ENCODE measurements at places on chromosomes 3 and 15.

GRCh38 chr3:113210604-113211329 is 590 bp upstream of the BOC start:
- DNase-seq, result no peak

DNA sequence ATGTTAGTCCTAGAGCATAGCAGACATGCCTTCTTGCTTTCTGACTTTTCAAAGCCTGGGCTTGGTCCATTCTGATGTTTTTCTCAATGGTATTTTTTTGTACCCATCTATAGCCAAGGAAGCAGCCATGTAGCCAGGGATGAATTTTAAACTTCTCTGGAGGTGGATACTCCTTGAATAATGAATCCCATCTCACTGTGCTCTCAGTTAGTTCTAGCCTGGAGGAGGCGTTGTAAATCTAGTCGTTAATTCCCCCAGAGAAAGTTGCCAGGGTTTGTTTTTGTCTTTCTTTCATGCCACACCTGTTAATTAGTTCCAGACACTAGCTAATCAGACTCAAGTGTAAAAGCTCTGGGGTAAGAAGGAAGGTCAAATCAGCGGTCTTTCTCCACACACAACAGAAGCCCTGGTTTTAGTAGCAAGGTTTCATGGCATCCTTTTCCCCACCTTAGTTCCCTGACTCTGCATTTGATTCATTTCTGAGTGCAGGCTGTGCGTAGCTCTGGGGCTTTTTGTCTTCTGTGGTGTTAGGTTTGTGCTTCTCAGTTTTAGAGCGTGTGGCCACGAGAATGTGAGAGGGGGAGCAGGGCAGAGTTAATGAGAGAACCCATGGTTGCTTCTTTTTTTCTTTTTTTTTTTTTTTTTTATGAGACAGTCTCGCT is 19.7 kb downstream of the PTPRG start:
- DNase-seq, result no peak

DNA sequence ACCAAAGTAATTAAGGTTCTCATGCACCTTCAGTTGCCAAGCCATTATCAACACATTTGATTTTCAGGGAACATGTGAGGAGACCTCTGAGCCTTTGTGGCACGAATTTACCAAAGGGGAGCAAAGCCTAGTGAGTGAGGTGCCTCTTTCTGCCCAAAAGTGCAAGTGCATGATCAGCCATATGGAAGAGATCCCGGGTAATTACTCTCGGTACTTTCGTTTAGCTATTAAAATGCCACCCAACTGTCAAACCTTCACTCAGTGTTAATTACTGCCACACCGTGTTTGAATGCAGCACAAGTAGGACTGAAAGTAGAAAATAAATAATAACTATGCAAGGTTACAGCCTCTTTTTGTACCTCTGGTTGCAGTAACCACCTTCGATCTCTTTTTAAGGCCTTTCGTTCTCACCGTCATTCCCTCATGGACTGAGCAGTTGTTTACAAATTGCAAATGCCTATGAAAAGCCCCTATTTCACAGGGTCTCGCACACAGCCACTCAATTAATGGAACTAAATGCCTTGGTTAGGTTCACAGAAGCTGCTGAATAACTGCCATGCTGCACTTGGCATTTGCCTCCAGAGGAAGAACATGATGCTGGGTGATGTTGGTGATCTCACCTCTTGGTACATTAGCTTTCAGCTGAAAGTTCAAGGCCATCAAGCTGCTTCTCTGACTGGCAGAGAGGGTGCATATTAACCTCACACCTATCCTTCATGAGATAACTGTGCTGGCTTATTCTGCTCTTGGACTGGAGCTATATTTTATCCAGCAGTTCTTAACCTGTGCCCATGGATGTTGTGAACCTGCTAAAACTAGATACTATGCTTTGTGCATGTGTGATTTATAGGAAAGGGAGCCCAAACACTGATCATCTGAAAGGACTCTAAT is 69.9 kb downstream of the TNIK start:
- no peak for DNase-seq

GRCh38 chr3:155407971-155408370 is 114.5 kb upstream of the STRIT1 start:
- no peak for DNase-seq

- DNase-seq, result peak; percentile 46
Measured at GRCh38 chr15:98442379-98442833, 205.9 kb upstream of the IGF1R start.

DNA sequence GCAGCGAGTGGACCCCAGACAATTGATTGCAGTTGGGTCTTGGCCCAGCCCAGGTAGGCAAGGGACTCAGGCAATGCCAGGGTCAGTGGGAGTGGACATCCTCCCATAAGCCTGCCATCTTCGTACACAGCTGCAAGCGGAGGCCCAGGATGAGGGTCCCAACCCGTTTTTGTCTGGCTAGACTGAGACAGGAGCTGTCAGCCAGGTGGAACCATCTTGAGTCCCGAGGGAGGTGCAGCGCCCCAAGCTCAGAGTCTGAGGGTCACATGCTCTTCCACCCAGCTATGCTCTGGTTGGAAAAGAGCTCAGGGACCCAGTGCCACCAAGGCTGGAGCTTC is 22.6 kb upstream of the IP6K2 start:
- DNase-seq, result no peak

- no peak for DNase-seq
Measured at GRCh38 chr3:23666818-23667217, 138.9 kb upstream of the UBE2E1 start.

DNA sequence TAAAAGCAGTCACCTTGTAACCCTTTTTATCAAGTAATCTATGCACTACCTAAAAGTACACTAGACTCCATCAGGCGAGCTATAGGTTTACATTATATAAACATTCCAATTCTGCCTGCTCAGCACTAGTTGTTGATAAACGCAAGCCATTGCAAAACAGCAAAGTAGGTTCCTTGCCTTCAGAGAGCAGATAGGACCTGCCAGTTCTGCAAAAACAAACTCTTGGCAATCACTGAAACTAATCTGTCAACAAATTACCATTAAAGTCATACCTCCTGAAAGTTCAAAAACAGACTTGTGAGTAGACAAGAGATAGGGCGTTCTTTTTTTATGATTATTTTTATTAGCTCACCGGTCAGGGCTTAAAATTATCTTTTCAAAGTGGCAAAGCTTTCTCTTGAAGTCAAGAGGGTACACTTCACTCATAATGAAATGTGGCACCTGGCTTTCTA is 392.5 kb downstream of the FOXP1 start:
- DNase-seq, result no peak

- no peak for DNase-seq
Measured at GRCh38 chr15:31508656-31509055, 182.0 kb downstream of the KLF13 start.

GRCh38 chr3:12759097-12759679 is at the start of gene TMEM40:
Gene TMEM40, minus strand, starts transcription at chr3:12759259. Its CDS starts 9,427 bp downstream, at chr3:12749832.
- no peak for DNase-seq

- no peak for DNase-seq
Measured at GRCh38 chr15:82963471-82964341, 11.2 kb upstream of the HOMER2 start.

- no peak for DNase-seq
Measured at GRCh38 chr15:62482785-62483429, 317.8 kb upstream of the C2CD4B start.

- DNase-seq, result no peak
Measured at GRCh38 chr15:26438316-26438715, 334.6 kb downstream of the GABRB3 start.

DNA sequence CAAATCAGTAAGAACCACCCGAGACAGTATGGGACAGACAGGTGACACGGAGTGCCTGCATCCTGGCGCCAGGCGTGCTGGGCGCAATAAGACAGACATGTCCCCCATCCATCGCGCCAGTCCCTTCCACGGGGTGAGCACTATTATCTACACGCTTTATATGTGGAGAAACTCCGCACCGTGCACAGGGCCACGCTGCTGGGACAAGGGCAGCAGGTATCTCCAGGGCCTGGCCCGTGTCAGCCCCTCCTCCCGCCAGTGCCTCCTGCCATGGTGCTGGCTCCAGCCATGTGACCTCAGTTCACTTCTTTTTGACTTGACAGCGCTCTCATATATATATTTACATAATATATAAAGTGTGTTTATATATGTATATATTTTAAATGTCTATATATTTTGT is 42.6 kb downstream of the TNK2 start:
- no peak for DNase-seq

DNA sequence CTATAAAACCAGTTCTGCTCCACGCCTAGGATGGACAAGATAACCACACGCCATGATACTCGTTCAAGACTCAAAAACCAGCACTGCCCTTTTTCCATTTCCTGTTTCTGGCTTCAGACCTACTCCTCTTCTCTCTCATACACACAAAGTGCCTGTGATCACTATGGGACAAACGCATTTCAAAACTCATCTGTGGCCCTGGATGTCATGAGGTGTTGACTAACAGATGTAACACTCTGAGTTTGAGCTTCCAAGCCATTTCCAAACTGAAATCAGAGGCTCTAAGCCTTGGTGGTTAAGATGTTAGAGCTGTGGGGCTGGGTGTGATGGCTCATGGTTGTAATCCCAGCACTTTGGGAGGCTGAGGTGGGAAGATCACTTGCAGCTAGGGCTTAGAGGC is 55.7 kb upstream of the LMOD3 start:
- DNase-seq, result no peak

- DNase-seq, result no peak
Measured at GRCh38 chr15:59388670-59389069, 16.0 kb upstream of the MYO1E start.

DNA sequence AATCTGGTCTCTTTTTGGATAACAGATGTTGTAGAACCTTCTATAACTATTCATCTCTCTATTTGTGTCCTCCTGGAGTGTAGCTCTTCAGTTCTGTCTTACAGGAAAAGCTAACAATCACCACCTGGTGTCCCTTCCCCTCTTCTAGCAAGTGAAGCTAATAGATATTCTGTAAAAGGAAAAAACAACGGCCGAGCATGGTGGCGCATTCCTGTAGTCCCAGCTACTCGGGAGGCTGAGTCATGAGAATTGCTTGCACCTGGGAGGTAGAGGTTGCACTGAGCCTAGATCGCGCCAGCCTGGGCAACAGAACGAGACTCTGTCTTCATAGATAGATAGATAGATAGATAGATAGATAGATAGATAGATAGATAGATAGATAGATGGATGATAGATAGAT is 779.4 kb downstream of the TUSC7 start:
- no peak for DNase-seq

DNA sequence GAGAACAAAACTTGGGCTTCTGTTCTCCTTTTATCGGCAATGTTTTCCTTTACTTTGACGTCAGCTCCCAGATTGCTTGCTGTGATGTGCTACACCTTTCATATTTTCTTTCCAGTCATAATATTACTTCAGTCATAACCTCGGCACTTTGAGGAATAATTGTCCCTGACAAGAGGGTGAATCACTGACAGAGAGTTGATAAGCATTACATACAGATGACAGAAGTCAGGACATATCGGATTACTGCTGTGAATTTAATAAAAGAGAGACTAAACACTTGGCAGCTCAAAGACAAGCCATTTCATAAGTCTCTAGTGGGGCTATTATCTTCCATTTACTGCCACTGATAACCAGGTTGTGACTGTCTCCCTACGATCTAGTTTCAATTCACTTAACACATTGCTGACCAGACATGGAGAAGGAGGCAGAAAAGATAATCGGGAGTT is 362.1 kb upstream of the ARRDC4 start:
- no peak for DNase-seq

GRCh38 chr15:67022587-67023105 is 42.8 kb upstream of the SMAD3 start:
- DNase-seq, result no peak

DNA sequence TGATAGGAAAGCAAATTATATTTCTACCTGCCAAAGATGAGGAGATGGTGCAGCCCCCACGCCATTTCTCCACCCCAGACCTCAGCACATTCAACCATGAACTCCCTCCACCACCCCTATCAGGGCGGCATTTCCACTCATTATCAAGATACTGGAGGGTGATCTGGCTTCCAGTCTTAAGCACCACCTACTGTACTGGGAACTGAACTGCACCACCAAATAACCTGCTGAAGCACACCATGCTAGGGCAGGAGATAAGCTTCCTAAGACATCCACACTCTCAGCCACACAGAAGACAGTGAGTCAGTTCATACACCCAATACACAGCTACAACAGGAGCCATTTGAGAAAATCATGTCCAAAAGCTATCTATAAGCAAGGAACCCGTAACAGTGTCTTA is 98.8 kb downstream of the FGF7 start:
- DNase-seq, result no peak

GRCh38 chr15:71885390-71885789 is 75.0 kb downstream of the NR2E3 start:
- no peak for DNase-seq

- no peak for DNase-seq
Measured at GRCh38 chr3:24479816-24480215, 14.8 kb downstream of the THRB start.

DNA sequence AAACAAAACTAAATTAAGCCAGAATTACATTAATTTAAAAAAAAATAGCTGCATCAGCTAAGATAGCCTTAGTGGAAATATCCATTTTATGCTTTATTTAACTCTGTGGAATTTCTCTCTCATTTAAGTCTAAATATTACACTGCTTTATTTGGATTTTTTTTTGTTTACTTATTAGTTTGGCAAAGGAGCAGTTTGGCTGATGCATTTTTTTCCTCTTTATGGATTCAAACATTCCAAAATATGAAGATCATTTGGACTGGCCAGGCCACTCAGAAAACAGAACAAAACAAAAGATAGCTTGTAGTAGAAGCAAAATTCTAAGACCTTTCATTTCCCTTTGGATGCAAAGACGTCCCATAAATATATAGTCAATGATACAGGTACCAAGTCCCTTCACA is 707.3 kb upstream of the UBE2E2 start:
- no peak for DNase-seq

DNA sequence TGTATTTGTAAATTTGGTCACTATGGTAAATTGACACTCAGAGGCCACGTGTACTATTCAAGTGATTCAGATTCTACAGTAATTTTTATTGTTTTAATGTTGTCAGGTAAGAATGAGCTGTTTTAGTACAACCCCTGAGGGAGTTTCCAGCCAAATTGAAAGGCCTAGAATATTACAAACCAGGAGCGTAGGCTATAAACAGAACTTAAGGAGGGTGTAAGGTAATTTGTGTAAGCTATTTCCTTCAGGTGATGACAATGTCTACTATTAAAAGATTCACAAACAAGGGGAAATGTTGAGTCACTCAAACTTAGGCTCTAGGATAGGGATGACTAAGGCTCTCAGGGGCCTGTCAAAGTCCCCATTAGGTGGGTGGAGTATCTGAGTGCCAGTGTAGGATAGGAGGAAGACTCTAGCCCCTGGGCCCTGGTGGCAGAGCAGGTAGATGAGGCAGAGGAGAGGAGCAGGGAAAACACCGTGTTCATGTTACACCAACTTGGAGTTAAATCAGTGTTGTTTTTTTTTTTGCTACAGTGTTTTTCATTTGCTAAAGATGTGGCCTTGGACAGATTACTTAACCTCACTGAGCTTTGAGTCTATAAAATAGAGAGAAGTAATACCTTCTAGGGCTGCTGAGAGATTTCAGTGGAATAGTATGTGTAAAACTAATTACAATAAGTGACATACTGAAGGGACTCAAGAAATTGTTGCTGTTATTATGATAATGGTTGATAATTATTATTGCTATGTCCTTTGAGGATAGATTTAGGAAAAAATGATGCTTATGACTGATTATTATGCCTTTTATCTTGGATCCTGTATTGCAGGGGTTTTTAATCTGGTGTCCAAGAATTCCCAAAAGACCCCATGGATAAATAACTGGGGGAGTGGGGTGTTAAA is 10.3 kb downstream of the TM4SF1 start:
- no peak for DNase-seq
